ENCODE measurements at places on chromosomes 7 and 10. TPM values are rescaled to one million over a fixed set of nuclear protein-coding genes. Genes with fewer than 3 reads are reported as not detected.

The CISD1 gene
- total RNA-seq = 176 TPM

DNA sequence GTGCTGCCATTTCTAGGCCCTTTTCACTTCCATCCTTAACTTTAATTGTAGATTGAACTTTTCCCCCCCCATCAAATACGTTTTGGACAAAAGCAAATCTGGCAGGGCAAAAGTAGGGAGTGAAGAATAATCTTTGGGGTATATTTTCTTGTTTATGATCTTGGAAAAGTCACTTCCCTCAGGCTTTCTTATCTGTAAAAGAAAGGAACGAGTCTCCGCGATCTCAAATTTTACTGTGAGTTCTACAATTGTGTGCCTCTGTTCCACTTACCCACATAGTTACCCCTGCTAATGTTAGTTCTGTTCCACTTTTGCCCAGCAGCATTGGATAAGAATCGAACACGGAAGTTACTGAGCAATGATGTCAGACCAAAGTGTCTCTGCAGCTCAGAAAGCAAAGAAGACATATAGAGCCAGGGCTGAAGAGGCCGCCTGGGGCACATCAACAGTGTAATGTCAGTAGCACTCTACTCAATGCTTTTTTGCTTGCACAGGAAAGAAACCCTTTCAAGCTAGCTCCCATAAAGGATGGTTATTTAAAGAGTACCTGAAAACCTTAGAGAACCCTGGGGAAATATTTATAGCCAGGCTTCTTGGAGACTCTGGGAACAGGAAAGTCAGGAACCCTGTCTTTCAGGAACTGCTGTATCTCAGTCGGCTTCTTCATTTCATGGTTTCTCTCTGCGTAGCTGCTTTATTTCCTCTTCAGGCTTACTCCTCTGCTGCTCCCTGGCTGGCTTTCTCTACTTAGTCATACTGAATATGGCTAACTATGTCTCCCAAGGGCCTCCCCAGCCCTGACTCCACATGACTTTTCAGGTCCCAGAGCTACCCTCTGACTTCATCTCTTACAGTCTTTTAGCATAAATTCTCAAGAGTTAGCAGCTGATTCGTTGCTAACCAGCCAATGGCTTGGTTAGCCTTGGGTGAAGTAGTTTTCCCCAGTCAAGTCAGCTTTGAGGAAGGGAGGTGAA is 123.7 kb upstream of the FAM3C start:
- no peak for DNase-seq

The FKBP14 gene
- 8.5 TPM for total RNA-seq

GRCh38 chr10:52750629-52751028 is 22.0 kb downstream of the MBL2 start:
- no peak for DNase-seq

DNA sequence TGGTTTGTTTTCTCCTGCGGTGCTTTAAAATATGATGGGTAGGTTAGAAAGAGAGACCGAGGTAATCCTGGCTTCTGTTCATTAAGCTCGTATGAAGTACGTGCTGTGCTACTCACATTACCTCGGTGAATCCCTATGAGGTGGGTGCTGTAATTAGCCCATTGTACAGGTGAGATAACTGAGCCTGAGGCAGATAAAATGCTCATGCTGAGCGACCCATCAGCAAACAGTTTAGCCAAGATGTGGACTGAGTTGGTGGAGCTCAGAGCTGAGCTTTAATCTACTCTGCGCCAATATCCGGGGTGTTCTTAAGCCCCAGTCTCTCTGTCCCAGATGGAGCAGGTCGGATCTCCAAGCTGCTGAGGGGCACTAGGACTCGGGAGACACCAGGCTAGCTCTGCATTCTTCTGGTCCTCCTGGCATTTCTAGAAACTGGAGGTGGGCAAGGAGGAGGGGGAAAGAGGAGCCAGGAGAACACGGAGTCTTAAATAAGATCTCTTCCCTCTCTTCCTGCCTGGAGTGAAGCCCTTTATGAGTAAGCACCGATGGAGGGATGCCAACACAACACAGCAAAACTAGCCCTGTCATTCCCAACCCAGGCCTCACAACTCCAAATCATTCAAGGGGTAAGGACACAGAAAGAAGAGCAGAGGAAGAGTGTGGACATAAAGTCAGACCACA is 458.5 kb downstream of the KCNMA1 start:
- no peak for DNase-seq

The PWWP2B gene
- total RNA-seq = 22.3 TPM

DNA sequence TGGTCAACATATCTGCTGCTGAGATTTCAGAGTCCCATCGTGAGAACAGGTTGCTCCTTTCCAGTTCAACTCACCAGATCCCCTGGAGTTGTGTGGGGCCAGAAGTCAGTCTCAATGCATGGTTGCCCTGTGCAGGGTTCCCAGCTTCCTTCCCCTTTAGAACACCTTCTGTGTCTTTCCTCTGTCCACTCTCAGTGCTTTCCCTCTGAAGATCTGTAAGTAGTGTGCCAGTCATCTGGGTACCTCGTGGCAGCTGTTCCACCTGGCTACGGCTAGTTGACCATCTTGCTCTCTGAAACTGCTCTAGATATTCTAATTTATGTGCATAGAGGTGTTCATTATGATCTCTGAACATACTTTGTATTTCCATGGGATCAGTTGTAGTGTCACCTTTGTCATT is 36.1 kb upstream of the PRSS37 start:
- DNase-seq = no peak

The CYP2C18 gene
- total RNA-seq = not detected

GRCh38 chr7:1377111-1377909 is 82.0 kb downstream of the MICALL2 start:
- peak; percentile 40 for DNase-seq

- no peak for DNase-seq
These were observed 844 bp downstream of the XPNPEP1 start for GRCh38 chr10:109922358-109922975.

The SNX8 gene
- total RNA-seq = 18.8 TPM

GRCh38 chr10:70232155-70232858 is 922 bp downstream of the PPA1 start:
- peak; percentile 69 for DNase-seq

- DNase-seq = no peak
These were observed 235.3 kb upstream of the PRKCQ start for GRCh38 chr10:6815346-6815745.

- DNase-seq = no peak
These were observed 107.9 kb upstream of the PPIF start for GRCh38 chr10:79239275-79239779.
